Stimulated activated CD4-positive, alpha-beta T cell treated with anti-CD3 and anti-CD28 coated beads, Interleukin-4, amount 100 ng/mL, for 4 hours (primary cell): ENCODE measurements at places on chromosomes 11 and 22.

DNA sequence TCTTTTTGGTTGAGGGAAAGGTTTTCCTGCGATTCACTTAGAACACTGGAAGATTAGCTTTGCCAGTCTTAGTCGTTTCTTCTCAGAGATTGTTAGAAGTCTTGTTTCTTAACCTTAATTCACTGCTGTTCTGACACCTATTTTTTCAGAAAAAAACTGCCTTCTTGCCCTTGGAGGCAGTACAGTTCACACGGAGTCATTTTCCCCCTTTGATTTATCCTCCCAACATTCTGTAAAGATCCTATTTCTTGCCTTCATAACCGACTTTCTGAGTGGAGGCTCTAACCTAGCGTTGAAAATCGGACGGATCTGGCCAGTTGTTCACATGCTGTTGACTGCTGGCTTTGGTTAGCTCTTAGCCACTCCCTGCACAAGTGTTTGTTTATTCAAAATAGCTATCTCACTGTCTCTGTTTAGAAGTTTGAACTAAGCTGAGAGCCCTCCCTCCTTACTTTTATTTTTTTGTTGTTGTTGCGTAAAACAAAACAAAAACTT, 737 bp downstream of the BCL2L13 start:
- DNase-seq, result no peak

GRCh38 chr11:68798221-68798813, 43.4 kb downstream of the CPT1A start:
- DNase-seq, result peak; percentile 37

DNA sequence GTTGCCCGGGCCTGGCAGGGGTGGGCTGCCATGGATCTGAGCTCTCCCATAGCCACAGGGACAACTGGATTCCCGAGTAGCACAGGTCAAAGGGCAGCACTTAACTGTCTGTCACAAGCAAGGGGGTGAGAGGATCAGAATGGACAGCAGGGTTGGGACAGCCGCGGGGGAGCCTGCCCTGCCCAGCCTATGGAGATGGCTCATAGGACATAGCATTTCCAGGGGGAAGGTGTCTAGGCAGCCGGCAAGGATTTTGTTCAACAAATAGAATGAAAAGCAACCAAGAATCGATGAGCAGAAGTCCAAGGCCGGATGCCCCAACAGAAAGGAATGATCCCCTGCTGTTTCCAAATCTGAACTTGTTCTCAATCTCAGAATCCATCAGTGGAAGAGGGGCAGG, 92.9 kb downstream of the RPS6KA4 start:
- no peak for DNase-seq

- no peak for DNase-seq
Observed at GRCh38 chr11:107250017-107250416, 207.6 kb downstream of the CWF19L2 start.

- DNase-seq, result no peak
Observed at GRCh38 chr11:3105791-3106735, 48.8 kb upstream of the CARS1 start.

- no peak for DNase-seq
Observed at GRCh38 chr11:43789700-43790443, 90.8 kb upstream of the ALKBH3 start.

DNA sequence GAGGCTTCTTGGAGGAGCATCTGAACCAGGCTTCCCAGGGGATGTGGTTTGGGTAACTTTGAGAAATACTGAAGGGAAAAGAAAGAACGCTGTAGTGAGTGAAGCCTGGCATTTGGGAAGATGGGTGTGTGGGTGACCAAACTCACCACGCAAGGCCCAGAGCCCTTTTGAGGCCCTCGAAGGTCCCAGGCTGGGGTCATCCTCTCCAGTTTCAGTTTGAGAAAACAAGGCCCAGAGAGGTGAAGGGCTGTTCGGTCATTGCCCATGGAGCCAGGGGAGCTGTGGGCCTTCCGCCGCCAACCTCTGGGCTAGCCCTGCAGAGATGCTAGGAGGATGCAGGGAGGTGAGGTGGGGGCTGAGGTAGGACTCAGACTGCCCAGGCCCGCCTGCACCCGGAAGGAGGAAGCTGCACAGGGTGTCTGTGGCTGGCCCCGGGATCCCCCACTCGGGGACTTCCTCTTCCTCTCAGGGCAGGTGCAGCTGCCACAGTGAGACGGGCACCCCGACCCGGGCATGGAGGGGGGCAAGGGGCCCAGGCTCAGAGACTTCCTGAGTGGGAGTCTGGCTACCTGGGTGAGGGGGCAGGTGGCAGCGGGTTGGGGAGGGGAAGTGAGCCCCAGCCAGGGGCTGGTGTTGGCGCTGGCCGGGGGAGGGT, at the start of gene CCDC88B:
CCDC88B (plus strand) TSS at position 451 of the 655 bp plus-strand sequence; CDS start at position 514, 63 bp downstream.
- peak; percentile 72 for DNase-seq

- no peak for DNase-seq
Observed at GRCh38 chr11:31641477-31642062, 132.0 kb downstream of the ELP4 start.

DNA sequence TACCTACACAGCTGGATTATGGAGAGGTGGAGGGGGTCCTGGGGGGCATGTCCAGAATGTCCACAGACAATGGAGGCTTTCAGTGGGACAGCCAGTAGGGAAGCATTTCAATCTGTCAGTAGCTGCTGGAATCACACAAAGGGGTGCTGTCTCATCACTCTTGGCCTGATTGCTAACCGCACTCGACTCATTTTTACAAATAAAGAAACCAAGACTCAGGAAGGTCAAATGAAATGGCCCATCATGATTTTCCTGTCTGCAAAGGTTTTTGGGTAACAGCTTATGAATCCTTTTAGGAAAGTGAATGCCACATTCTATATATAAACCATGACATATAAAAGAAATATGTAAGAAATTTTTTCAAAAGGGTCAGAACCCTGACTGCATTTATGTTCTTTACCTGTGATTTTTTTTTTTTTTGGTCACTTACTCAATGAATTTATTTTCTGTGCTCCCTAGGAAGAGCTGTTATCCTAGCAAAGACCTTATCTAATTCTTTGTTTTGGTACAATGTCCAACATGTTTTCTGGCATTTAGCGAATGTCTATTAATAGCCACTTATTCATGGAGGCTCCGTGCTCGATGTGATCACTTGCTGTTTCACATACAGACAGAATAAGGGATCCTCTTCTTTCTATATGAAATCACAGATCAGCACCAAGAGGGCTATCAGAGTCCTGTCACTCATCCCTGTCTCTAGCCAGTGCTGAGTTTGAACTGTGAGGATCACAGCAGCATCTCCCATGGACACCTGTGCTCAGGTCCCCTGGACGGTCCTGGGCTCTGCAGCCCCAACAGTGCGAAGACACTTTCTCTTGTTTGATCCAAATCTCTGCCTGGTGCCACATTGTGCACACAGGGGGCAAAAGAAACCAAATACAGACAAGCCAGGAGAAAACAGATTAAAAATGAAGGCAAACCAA, 979.7 kb downstream of the NTM start:
- DNase-seq, result no peak

- no peak for DNase-seq
Observed at GRCh38 chr22:30310881-30311771, 15.6 kb downstream of the TBC1D10A start.

- no peak for DNase-seq
Observed at GRCh38 chr11:4695442-4695841, 2.2 kb downstream of the OR51E2 start.

DNA sequence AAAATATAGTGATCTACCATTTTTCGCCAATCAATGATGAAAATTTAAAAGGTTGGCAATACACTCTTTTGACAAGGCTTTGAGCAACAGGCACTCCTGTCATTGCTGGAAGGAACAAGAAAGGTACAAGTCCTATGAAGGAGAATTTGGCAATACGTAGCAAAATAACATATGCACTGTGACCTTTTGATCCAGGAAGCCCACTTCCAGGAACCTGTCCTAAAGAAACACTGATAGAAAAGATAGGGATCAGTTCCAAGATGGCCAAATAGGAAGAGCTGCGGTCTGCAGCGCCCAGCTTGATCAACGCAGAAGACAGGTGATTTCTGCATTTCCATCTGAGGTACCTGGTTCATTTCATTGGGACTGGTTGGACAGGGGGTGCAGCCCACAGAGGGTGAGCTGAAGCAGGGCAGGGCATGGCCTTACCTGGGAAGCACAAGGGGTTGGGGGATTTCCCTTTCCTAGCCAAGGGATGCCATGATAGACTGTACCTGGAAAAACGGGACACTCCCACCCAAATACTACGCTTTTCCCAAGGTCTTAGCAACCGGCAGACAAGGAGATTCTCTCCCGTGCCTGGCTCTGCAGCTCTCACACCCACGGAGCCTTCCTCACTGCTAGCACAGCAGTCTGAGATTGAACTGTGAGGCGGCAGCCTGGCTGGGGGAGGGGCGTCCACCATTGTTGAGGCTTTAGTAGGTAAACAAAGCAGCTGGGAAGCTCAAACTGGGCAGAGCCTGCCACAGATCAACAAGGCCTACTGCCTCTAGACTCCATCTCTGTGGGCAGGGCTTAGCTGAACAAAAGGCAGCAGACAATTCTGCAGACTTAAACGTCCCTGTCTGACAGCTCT, 69.7 kb upstream of the GALNT18 start:
- DNase-seq, result no peak

DNA sequence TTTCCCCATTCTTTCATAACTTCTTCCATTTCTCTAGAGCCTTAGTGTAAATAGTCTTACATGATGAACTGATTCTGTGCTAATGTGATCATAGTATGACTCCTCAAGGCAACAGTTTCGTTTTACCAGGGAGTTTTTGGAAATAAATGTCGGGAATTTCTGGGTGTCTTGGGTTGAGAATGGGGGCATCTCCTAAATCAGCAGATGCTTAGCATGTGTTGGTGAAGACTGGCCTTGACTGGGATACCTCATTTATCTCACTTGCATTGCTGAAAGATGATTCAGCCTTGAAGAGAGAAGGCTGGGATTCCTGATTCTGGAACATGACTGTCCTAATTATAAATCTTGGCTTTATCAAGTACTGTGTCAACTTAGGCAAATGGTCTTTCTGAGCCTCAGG, 115.7 kb upstream of the C11orf87 start:
- DNase-seq, result no peak

DNA sequence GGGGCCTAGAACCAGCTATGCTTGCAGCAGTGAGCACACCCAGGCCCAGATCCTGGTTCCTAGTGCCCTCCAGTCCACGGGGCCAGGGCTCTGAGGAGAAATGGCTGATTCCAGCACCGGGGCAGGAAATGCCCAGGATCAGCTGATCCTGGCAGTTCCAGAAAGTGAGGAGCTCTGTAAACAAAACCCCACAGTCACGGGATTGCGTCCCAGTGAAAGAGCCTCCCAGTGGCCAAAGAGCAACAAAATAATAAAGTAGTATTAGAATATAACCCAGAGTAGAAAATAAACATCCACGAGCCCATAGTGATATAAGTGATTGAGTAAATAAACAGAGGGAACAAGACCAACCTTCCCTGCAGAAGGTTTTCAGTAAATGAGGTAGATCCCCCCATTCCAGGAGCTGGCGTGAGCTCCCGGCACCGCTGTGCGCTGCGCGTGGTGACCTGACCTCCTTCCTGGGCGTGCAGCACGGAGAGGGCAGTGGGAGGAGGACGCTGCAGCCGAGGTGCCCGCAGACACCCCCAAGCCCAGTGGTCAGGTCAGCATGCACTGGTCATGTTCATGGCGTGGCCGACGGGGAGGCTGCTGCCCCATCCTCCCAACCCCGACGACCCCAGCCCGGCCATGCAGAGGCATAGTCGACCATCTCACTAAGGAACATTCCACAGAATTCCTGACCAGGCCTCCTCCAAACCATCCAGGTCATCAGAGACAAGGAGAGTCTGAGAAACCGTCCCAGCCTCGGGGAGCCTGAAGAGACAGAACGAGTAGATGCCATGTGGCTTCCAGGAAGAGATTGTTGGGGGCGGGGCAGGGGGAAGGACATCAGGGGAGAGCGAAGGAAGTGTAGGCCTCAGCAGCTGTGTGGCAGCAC, 19.8 kb downstream of the PTDSS2 start:
- DNase-seq, result no peak

GRCh38 chr11:119614222-119615002, 114.6 kb downstream of the NECTIN1 start:
- no peak for DNase-seq

GRCh38 chr11:2178906-2179494, 7.4 kb upstream of the TH start:
- DNase-seq, result no peak

DNA sequence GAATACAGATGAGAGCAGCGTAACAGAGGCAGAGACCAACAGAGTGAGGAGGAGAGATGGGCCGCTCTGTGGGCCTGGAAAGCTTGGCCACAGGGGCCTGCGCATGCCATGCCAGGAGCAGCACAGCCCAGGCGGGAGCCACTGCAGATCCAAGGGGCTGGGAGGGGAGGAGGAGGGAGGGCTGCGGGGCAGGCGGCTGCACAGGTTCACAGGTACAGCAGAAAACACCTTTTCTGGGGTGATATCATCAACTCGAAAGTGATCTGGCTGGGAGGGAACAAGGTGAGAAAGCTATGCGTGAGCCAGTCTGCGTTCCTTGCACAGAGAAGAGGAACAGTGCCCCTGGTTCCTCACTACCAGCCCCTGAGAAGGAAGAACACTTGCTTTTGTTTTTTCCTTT, 14.8 kb downstream of the VPS37C start:
- DNase-seq, result no peak
